ENCODE measurements at places on chromosomes 11 and 22. TPM values are rescaled to one million over a fixed set of nuclear protein-coding genes. Genes with fewer than 3 reads are reported as not detected.

Gene TRIM77
- polyA plus RNA-seq: not detected

Gene IFITM1
- 13.0 TPM for polyA plus RNA-seq

Gene OR10D3
- not detected for polyA plus RNA-seq

Gene OR5P2
- 0.31 TPM for polyA plus RNA-seq

Gene GSTP1
- polyA plus RNA-seq: 696 TPM

Gene CTNND1
- polyA plus RNA-seq: 272 TPM

Gene NECTIN1
- polyA plus RNA-seq: 17.8 TPM

Gene THRSP
- 0.41 TPM for polyA plus RNA-seq

Gene EMID1
- polyA plus RNA-seq: 88.5 TPM

Gene PPP6R2
- polyA plus RNA-seq: 45.8 TPM

Gene CTSF
- polyA plus RNA-seq: 50.2 TPM

- no peak for DNase-seq
Observed at GRCh38 chr11:102883141-102883540, 8.4 kb upstream of the MMP12 start.

GRCh38 chr11:8036002-8036802 lies 44.8 kb upstream of the TUB start:
- DNase-seq: no peak

DNA sequence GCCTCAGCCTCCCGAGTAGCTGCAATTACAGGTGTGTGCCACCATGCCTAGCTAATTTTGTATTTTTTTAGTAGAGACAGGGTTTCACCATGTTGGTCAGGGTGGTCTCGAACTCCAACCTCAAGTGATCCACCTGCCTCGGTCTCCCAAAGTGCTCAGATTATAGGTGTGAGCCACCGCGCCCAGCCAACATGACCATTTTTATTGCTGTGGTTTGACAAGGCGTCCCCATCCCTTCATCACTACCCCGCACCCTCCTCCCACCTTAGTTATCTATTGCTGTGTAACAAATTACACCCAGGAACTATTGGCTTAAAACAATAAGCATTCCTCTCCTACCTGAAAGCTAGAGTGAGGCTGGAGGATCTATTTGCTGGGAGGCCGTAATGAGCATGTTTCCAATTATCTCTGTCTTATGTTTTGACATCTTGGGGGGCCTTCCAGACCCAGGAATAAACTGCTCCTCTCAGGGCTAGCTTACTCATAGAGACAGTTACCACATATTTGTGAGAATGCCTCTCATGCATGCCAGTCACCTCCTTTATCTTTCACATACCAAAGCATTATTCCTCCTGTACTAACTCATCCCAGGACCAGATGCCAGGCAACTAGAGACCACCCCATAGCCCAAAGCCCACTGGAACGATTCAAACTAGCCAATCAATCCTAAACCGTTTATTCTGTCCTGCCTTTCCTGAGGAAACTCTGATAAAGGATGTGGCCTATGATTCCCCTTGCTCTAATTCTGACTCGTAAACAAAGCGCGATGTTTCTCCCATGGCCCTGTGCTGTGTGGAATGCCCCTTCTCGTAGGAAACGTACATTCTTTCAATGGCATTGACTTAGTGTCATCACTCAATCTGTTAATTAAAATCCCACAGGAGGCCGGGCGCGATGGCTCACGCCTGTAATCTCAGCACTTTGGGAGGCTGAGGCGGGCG lies 19.4 kb downstream of the SNU13 start:
- DNase-seq: no peak

GRCh38 chr22:42976217-42976933 lies 38.6 kb downstream of the PACSIN2 start:
- DNase-seq: no peak

DNA sequence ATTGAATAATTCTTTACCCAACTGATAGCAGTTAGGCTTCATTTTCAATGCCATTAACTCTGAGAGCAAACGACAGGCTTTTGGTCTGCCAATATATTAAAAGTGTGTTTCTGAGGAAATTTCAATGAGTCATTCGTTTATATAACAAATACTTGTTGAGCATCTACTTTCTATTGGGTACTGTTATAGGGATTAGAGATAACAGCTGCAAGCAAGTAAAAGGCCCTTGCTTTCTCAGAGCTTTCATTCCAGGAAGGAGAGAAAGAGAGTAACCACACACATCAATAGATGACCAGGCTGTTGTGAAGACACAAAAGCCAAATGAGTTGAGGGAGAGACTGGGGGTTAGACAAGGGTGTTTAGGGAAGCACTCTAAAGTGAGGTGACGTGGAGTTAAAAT lies 35.7 kb downstream of the CD44 start:
- DNase-seq: no peak

DNA sequence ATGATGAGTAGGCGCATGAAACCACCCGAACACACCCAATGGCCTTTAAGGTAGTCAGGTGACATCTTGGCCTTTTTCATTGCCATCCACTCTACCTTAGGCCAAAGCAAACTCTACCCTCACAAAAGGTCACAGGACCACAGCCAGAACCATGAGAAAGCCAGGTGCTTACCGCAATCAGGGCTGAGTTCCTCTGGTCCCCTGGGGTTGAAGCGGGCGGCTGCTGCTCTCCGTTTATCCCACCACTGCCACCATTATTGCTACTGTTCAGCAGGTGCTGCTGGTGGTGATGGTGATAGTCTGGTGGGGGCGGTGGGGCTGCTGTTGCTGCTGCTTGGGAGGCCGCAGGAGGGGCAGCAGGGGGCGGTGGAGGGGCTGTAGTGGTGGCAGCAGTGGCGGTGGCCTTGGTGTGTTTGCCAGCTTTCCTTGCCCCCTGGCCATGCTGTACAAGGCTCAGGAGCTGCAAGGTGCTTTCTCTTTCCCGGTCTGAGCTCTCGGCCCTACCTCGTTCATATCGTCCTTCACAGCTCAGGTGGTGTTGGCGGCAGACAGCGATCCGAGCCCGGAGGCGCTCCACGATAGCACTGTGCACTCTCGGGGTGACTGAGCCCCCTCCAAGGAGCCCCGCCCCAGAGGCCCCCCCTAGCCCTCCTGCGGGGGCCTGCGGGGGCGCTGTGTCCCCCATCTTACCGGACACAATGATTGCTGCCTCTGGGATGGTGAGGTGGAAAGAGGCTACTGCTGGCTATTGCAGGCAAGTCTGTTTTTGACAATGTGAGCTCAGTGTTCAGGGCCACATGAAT lies 1.6 kb downstream of the MAML2 start:
- peak; percentile 59 for DNase-seq

DNA sequence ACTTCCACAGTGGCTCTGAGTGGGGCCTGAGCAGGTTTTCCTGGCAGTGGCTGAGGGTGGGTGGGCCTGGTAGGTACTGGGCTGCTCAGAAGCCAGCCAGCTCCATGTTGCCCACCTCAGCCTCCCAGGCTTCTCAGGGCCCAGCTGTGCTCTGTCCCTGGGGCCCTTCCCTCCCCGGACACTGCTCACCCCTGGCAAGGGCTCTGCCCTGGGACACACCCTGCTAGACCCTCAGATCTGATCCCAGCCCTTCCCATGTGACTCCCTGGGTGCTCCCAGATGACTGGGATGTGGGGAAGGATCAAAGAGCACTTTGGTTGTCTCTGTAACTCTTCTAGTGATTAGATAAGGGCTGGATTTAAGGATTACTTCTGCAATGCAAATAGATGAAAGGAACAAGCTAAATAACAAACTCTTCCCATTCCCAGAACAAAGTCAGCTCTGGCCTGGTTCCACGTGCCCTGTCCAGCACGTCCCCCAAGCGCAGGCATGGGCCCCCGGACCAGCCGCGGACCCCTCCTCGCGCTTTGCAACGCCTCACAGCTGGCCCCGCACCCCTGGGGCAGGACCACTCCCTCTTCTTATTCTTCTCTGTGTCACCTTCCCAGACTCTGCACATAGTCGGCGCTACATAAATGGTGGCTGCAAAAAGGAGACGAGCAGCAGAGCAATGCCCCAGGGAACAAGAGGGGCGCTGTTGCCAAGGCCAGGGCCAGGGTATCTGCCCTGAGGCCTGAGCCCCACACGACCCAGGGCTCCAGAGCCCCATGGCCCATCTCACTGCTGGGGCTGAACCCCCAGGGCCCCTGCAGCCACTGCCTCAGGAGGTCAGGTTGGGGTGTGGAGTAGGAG lies 5.7 kb upstream of the KRTAP5-6 start:
- no peak for DNase-seq

DNA sequence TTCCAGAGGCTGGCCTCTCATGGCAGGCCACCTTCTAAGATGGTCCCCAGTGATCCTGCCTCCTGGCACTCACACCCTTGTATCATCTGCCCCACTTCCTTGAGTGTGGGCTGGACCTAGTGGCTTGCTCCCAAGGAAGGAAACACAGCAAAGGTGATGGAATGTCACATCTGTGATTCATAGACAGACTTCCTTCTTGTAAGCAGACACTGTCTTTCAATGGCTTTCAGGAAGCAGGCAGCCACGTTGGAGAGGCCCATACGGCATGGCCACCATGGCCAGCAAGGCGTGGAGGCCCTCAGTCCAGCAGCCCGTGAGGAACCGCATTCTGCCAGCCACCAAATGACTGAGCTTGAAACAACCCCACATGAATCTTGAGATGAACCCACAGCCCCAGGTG lies 11.3 kb downstream of the LMO1 start:
- no peak for DNase-seq

DNA sequence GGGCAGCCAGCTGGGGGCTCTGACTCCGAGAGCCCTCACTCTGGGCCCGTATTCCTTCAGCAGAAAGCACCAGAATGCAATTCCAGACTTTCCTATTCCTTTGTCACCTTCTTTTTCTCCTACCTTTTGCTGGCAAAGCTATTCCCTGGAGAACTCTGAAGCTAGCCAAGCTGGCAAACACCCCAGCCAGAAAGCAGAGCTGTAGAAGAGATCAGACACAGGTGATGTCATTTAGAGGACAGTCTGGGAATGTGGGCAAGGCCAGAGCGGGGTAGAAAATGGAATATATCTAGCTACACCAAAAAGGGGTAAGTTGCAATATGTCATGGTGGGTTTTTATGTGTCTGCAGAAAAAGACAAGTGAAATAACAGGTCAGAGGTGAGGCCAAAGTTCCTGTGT lies 205.1 kb downstream of the NXPE2 start:
- no peak for DNase-seq

GRCh38 chr11:124586238-124586860 lies 16.6 kb downstream of the OR8A1 start:
- no peak for DNase-seq

DNA sequence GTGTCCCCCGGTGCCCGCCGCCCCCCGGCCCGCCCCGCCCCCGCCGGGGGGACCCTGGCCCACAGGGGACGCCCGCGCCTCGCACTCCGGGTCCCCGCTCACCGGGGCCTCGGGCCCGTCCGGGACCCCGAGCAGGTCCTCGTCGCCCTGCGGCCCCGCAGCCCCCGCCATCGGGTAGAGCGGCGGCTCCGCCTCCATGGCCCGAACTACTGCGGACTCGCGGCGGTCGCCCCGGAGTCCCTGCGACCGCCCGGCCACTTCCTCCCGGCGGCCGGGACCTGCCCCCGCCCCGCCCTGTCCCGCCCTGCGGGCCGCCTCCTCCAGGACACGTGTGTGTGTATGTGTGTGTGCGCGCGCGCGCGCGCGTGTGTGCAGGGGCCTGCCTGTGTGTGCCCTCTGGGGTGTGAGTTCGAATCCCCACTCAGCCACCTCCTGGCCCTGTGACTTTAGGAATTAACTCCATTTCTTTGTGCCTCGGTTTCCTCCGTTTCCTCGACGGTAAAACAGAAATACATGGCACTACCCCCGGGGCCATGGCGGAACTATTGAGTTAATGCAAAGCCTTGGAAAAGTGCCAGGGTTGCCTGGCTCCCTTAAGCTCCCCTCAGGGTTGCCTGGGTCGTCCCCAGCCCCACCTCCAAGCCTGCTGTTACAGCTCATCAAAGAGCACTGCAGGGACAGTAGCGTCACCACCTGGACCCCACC lies at the start of gene UNC93B1:
UNC93B1 (minus strand) TSS at position 252 of the 705 bp plus-strand sequence; CDS start at position 198, 54 bp downstream.
- peak; percentile 59 for DNase-seq

GRCh38 chr11:128906185-128907050 lies 15.3 kb downstream of the KCNJ5 start:
- DNase-seq: no peak
